ENCODE measurements at places on chromosomes 7 and 10.
A peak's percentile ranks its signal among the peaks of the same experiment; 100 is the strongest.

GRCh38 chr7:120588416-120588815 is 269.5 kb downstream of the TSPAN12 start:
- no peak for DNase-seq

DNA sequence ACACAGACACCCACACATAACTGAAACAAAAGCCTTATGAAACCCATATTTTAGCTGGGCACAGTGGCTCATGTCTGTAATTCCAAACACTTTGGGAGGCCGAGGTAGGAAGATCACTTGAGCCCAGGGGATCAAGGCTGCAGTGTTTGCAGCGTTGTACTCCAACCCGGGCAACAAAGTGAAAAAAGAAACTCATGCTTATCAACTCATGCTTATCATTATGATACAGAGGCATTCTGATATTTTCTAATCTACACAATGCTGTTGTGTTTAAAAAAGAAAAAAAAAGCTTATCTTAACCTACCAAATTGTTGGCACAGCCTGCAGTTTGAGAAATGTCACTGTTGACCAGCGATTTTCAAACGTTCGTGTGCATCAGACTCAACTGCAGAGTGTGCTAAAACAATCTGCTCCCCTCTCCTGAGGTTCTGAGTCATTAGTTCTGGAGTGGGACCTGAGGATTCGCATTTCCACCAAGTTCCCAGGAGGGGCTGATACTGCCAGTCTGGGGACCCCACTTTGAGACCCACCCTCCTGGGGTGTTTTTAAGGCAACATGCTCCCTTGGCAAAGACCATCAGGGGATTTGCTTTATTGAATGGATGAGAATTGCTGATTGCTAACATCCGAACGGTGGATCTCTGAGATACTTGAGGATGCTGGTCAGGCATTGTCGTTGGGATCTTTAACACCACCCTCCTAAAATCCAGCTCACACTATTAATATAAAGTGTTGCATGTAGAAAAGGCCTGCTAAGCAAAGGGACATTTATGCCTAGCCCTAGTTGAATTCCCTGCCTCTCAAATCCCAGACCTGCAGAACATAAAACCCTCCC is 16.2 kb downstream of the CHST3 start:
- DNase-seq = no peak

- DNase-seq = no peak
Measured at GRCh38 chr10:101856626-101857025, 13.0 kb upstream of the KCNIP2 start.

DNA sequence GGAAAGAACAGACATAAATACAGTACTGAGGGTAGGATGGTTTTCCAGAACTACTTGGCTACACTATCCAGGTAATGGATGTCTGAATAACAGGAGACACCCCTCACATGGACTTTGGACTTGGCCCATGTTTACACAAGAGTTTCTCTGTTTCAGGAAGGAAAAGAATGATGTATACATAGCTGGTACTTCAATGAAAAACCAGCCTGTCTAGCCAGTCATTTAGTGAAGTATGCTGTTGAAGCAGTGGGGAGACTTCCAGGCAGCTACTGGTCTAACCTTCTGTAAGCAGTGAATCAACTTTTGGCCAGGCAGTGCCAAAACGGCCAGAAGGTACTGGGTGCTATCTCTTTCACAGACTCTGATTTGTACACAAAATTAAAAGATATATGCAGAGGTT is 135.0 kb downstream of the MBL2 start:
- DNase-seq = no peak

DNA sequence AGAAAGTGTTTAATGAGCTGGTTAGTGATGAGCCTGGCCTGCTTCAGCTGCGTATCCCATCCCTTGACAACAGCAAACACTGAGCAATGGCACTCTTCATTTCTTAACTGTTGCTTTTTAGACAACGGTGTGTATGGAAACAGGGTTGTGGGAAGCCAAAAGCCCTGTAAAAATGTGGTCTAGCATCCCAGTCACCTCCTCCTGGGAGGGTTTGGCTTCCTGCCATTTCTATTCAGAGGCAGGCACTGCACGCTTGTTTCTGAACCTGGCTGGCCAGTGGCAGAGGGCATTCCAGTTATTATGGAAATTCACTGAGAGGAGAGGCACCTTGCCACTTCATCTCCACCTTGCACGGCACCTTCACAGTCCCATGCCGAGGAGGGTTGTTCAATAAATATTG is 123.0 kb upstream of the ADARB2 start:
- DNase-seq = no peak

GRCh38 chr7:157357129-157358040 is 20.6 kb downstream of the DNAJB6 start:
- no peak for DNase-seq

GRCh38 chr7:79507131-79507530 is 53.7 kb upstream of the MAGI2 start:
- no peak for DNase-seq

- DNase-seq = no peak
Measured at GRCh38 chr10:96846395-96846794, 14.3 kb downstream of the LCOR start.

GRCh38 chr7:134678115-134678514 is 31.5 kb downstream of the BPGM start:
- DNase-seq = no peak

GRCh38 chr7:101302641-101303101 is 18.9 kb downstream of the IFT22 start:
- no peak for DNase-seq

- no peak for DNase-seq
Measured at GRCh38 chr7:15396210-15397158, 165.3 kb downstream of the AGMO start.

DNA sequence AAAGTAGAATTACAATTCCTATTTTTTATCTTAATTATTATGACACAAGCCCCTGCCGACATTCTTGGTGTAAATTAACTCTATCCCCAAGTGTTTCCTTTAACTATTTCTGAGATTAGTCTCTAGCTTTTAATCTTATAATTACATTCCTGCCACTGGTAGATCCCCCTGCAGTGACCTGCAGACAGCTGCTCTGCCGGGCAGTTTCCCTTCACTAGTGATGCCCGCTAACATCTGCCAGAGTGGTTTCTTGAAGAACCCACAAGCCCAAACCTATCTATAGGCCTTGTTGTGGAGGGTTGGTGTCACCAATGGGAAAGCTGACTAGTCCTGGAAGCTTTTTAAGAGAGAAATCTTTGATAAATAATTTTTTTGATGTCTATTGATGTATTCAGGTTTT is 50.0 kb downstream of the ADAM22 start:
- DNase-seq = no peak

- DNase-seq = no peak
Measured at GRCh38 chr7:90705391-90706071, 109.4 kb downstream of the CDK14 start.

GRCh38 chr10:94383530-94383929 is 18.8 kb upstream of the TBC1D12 start:
- no peak for DNase-seq

DNA sequence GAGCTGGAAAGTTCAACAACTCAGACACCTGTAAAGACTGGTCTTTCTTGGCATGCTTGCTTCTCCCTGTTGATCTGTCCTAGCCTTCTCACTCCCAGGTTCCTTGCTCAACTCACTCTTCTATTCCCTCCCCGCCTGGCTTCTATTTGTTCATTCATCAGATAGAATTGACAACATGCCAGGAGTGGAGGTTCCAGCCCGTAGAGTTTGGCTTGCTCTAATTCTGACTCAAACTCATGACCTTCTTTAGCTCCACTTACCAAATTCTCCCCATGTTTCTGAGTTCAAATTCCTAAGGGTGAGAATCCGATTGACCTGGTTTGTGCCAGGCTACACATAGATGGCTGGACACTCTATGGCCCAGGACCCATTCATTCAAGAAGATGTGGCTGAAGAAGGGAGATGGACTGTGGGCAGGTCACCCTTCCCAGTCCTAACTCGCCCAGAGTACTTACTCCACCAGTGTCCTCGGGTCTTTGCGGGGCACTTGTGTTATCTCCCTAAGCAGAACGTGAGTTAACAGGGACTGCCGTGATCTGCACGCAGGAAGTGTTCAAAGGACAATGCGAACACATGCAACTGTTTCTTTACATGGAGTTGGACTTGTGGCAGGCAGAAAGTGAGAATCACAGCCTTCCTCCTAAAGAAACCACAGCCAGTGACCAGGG is 4.0 kb upstream of the TMEM236 start:
- no peak for DNase-seq

DNA sequence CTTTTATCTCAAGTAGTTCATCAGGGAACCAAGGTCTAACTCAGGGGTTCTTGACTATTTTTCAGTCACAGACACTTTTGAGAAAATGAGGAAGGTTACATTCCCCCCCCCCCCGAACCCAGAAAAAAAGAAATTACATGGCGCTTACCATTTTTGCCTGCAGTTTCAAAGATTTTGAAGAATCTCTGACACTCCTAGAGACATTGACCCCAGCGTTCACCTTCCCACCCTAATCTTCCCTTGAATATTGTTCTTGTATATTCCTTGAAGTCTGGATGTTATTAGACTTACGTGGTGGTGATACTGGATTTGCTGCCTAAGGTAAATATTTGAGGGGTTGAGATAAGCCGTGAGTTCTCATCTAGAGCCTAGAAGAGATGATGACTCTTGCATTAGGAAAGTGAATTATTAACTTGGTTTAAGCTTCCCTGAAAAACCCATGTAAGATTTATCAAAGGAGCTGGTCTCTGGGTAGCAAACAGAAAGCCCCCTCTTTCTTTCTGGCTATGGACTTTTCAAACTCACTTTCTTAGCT is 245.7 kb upstream of the FOXK1 start:
- no peak for DNase-seq

GRCh38 chr10:124516181-124516580 is 54.6 kb downstream of the LHPP start:
- DNase-seq = no peak

GRCh38 chr10:128178302-128178958 is 52.2 kb upstream of the MKI67 start:
- peak; percentile 37 for DNase-seq

GRCh38 chr7:43643846-43644245 is 60.9 kb downstream of the STK17A start:
- no peak for DNase-seq

DNA sequence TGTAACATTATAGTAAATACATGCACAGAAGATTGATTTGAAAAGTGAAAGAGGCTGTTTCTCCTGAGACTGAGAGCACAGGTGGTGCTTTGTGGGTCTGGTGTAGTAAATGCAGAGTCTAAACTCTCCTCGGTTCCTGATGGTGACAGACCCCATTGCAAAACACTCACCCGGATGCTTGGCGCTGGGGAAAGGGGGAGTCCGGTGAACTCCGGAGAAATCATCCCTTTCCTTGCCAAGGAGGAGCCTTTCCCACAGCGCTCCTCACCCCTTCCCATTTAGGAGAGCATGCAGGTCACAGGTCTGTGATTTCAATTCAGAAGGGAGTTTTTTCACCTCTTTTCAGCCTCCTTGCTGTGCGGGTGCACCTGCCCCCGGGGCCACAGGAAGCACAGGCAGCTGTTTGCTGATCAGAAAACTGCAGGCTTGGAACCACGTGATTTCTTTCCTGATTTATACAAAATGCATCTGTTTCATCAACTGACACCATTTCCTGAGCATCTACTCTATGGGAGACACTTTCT is 75.6 kb upstream of the LYZL2 start:
- DNase-seq = no peak

DNA sequence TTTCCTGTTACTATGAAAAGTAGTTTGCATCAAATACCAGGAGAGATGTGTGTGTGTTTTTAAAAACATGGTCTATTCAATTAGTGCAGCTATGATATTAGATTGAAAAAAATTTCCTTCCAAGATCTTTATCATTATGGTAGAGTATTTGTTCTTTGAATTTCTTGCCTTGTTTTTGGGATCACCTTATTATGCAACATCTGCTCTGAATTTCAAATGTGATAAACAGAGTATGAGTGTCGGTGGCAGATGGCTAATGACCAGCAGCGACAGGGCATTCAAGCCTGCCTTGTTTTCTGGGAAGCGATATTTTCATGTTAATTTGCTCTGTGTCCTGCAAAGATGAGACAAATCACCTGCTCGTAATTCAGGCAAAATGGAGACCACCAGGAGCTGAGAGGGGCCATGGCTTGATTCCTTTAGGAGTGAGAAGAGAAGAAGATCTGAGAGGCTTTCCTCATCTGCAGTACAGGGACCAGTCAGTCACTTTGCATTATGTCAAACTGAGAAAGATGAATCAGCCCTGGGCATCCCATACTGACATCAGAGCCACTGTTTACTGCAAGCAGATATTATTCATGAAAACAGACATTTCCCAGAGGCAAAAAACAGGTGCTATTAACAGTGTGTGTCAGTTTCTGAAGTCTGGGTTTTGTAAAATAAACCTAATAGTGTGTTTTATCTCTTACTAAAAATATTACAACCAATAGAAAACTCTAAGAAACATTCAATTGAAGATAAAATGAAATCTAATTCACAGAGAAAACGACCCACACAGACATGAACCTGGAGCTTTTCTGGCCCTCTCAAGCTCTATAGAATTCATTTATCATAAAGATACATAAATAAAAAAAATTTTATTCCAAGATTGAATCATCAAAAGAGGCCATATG is 67.6 kb downstream of the CDK6 start:
- DNase-seq = no peak

DNA sequence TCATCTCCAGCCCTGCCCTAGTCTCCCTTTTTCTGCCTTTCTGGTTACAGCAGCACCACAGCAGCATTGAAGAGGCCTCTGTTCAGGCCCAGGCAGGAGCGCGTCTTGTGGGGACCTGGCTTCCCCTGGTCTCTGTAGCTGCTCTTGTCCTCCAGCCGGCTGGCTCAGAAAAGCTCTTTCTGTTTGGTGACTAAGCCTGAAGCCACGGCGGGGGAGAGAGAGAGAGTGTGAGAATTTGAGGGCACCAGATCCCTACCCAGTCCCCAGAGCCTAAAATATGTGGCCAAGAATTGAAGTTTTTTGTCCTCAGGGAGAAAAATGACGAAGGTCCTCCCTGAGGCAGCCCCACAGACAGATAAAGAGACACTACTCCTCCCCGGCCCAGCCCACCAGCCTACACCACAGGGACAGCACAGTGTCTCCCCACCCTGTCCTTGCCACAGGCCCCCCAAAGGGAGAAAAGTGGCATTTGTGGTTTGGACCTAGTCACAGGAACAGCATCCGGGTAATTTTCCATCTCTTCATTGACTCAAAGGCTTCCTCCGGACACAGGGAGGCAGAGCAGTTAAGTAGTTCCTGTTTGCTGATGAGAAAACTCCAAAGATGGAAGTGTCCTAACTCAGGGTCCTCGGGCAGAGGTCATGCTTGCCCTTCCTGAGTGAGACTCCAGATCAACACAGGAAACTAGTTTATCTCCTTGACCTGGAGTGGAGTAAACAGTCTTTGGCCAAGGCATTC is 13.3 kb upstream of the FAM180A start:
- no peak for DNase-seq

GRCh38 chr7:73707045-73707631 is 12.3 kb downstream of the STX1A start:
- no peak for DNase-seq

- DNase-seq = no peak
Measured at GRCh38 chr7:29346231-29346978, 151.8 kb downstream of the CHN2 start.

GRCh38 chr10:69742928-69743602 is 58.6 kb upstream of the COL13A1 start:
- no peak for DNase-seq

DNA sequence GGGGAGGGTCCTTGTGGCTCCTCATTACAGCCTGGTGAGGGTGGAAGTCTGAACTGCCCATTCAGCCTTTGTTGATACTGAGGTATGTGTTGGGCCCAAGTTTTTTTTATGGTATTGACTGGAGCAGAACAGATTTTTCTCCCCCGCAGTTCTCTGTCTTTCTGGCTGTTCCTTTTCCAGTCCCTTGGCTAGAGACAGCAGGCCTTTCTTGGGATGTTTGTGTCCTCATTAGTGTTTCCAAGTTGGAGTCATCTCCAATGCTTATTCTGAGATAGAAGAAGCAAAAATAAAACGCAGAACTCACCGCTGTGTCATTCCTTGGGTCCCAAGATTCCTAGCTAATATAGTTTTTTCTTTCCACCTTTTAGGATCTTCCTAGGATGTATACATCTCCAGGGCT is 193.3 kb downstream of the RAMP3 start:
- no peak for DNase-seq

All from stimulated activated CD8-positive, alpha-beta memory T cell treated with anti-CD3 and anti-CD28 coated beads, Interleukin-7, amount 100 ng/mL, for 48 hours (primary cell).